Activated CD4-positive, alpha-beta T cell treated with anti-CD3 and anti-CD28 coated beads, Interleukin-2, amount 50 U/mL, for 4 hours (primary cell): ENCODE measurements at places on chromosomes 2 and 18.

DNA sequence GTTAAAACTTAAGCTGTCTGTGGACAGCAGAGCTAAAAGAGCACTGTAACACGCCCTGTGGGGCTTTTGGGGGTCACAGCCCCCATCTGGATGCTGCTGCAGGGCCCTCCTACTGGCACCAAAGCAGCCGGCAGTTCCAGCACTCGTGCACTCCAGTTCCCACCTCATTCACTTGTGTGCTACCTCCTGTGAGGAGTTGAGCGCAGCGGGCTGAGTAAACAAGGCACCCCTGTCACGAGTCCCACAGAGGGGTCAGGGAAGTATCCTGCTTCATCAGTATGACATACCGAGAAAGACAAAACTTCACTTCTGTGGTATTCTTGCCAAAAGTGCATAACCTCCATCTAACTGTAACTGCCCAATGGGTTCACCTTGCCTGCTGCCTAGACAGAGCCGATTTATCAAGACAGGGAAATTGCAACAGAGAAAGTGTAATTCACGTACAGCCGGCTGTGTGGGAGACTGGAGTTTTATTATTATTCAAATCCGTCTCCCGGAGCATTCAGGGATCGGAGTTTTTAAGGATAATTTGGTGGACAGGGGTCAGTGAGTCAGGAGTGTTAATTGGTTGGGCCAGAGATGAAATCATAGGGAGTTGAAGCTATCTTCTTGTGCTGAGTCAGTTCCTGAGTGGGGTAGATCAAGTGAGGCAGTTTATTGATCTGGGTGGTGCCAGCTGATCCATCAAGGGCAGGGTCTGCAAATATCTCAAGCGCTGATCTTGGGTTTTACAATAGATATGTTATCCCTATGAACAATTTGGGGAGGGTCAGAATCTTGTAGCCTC, 41.6 kb downstream of the TMEM17 start:
- no peak for DNase-seq

DNA sequence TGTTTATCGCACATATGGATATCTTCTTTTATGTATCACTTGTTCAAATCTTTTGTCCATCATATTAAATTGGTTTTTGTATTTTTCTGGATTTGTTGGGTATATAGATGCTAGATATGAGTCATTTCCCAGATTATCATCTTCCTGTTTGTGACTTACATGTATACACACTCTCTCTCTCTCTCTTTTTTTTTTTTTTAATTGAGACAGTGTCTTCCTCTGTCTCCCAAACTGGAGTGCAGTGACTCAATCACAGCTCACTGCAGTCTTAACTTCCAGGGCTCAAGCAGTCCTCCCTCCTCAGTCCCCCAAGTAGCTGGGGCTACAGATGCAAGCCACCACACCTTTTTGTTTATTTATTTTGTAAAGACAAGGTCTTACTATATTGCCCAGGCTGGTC, 43.8 kb downstream of the XIRP2 start:
- no peak for DNase-seq

DNA sequence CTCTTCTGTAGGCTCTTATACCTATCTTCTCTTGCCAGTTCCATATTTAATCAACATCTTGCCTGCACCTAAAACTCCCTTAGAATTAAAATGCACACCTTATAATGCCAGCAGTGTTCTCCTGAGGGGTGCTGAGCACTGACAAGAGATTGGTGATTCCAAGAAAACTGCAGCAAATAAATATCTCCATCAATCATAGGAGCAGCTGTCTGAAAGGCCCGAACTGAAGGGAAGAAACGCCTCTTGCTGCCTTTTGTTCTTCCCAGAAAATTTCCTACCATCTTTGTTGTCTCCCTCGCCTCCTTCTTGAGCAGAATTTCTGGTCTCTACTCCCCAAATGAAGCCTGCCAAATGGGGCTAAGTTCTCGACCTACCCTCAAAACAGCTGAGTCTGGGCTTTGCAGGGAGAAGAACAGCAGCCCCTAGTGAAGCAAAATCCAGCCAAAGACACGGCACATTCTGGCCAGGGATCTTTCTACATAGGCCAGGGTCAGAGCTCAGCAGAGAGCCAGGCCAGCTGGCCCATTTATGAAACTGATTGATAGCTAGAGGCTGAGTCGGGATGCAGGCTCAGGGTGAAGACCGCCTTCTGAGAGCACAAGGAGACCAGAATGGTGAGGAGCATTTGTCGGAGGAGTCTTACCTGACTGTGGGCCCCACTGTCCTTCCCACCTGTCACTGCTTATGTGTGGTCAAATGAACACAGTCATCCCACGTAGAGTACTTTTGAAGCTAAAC, 20.4 kb upstream of the TMEM247 start:
- DNase-seq: no peak

- DNase-seq: no peak
Observed at GRCh38 chr2:67283641-67284040, 113.5 kb upstream of the ETAA1 start.

- no peak for DNase-seq
Observed at GRCh38 chr2:239586651-239587310, 186.0 kb upstream of the HDAC4 start.

- no peak for DNase-seq
Observed at GRCh38 chr2:230913406-230914143, 11.5 kb downstream of the GPR55 start.

- DNase-seq: no peak
Observed at GRCh38 chr18:45521136-45521535, 94.1 kb upstream of the SLC14A2 start.

- DNase-seq: peak; percentile 24
Observed at GRCh38 chr2:127398239-127398590, 10.4 kb upstream of the MAP3K2 start.

GRCh38 chr2:15927551-15928218, 12.7 kb upstream of the MYCN start:
- no peak for DNase-seq

DNA sequence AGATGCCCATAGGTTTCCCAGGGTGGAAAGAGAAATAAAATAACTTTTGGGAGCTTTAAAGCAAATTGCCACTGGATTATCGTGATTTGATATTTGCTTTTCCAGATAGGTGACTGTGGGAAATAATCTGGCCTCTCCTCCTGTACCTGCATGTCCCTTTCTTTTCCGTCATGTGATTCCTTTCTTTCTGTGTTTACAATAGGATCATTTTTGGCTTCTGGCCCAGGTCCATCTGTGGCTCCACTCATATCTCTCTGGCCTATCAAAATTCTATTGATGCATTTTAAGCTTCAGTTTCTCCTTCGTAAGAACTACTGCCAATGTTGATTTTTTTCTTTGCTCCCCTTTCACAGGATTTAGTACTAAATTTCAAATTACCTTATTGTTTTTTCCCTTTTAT, 153.6 kb downstream of the CCDC85A start:
- no peak for DNase-seq

GRCh38 chr2:219680958-219681693, 53.7 kb downstream of the SLC4A3 start:
- no peak for DNase-seq

- no peak for DNase-seq
Observed at GRCh38 chr18:43078478-43079092, 36.9 kb downstream of the RIT2 start.

DNA sequence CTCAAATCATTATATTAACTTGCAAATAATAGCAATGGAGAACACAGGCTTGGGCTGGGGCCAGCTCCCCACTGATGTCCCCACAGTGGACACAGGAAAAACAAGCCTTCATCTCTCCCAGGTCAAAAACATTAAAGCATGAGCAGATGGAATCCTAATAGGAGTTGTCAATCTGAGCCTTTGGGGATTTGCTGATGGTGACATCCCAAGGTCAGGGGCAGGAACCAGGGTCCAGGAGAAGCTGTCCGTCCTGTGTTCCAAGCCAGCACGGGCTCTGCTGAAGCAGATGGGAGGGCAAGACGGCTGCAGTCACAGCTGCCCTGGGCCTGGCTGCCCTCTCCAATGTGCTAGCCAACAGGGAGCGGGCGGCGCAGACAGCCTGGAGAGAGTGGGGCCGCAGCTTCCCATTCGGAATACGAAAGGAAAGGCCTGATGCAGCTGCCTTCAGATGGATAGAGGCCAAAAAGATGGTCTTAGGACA, 135.5 kb downstream of the NDUFA10 start:
- no peak for DNase-seq

GRCh38 chr2:208570066-208570465, 163.5 kb downstream of the PTH2R start:
- no peak for DNase-seq

DNA sequence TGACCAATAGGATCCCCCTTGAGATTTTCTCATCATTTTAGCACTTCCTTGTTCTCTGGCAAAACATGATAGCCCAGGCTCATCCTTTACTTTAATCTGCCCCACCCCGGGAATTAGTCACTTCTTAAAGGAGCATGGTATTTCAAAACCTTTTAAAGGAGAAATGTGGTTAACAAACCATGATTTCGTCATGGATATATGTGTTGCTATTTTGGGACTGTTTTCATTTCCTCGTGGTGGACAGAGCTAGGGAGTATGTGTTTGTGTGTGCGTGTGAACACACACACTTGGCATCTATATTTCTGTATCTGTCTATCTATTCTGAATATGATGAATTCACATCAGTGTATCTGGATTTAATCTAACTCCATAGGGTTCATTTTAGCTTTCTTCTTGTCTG, 128.1 kb downstream of the BIRC6 start:
- DNase-seq: no peak

GRCh38 chr2:113277474-113278072, 1.1 kb downstream of the PAX8 start:
- DNase-seq: no peak

DNA sequence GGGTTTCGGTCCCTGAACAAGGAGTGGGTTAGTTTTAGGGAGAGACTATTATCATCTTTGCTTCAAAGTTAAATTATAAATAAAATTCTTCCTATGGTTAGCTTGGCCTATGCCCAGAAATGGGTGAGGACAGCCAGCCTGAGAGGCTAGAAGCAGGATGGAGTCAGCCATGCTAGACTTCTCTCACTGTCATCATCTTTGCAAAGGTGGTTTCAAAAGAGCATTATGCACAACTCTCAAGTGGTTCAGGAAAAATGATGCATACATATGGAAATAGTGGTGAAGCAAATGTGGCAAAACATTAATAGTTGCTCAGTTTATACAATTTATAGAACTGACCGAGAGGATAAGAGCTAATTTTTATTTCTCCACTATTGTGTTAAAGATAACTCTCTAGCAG, 283.9 kb upstream of the FBXO11 start:
- no peak for DNase-seq

- DNase-seq: no peak
Observed at GRCh38 chr18:76847916-76848315, 25.6 kb downstream of the ZNF236 start.

DNA sequence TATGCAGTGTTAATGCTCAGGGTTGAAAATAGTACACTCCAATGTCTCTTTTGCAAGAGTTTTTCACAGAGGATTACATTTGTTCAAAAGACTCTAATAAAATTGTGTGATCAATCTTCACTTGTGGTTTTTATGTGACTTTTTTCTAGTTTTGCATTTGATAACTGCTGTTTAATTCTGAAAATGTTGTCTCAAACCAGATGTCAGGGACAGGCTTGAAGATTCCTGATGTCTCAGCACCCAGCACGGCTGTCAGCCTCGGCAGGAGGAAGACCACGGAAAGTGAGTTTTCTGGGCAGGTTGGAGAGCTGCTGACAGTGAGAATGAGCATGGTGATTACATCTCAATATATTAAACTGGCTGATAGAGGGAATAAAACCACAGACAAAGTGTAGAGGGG, 9.1 kb downstream of the SOX11 start:
- no peak for DNase-seq

GRCh38 chr18:63683152-63683551, 19.6 kb upstream of the SERPINB11 start:
- DNase-seq: no peak

DNA sequence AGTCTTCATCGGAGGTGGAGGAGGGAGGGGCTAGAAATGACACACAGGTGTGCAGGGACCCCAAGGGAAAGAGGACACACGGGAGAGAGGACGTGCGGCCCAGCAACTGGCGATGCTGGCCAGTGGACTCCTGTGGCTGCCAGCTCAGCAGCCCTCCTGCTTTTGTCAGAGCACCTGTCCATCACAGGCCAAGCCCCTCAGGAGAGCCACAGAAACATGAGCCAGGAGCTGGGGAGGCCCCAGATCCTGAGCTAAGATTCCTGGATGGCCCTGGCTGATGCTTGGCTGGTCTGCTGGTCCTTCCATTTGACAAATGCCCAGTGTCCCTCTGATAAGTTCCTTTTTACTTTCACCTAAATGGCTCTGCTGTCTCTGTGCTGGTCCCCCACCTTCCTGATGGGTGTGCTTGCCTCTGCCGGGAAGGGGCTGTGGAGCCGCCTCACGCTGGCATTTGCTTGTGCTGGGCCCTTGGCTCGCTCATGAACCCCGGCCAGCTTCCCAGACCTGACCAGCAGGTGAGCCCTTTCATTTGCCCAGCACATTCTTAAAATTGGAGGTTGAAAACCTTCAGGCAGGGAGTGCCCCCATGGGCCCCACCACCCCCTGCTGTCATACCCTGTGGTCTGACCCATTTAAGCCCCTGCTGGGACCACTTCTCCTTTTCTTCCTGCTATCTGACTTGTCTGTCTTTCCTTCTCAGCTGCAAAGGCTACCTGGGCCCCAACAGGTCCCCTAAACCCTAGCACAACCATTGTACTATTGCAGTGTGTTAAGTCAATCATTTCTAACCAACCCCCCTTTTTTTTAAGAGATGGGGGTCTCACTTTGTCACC, 37.3 kb downstream of the CYP27C1 start:
- DNase-seq: no peak

GRCh38 chr18:45286431-45286830, 328.8 kb upstream of the SLC14A2 start:
- DNase-seq: no peak

DNA sequence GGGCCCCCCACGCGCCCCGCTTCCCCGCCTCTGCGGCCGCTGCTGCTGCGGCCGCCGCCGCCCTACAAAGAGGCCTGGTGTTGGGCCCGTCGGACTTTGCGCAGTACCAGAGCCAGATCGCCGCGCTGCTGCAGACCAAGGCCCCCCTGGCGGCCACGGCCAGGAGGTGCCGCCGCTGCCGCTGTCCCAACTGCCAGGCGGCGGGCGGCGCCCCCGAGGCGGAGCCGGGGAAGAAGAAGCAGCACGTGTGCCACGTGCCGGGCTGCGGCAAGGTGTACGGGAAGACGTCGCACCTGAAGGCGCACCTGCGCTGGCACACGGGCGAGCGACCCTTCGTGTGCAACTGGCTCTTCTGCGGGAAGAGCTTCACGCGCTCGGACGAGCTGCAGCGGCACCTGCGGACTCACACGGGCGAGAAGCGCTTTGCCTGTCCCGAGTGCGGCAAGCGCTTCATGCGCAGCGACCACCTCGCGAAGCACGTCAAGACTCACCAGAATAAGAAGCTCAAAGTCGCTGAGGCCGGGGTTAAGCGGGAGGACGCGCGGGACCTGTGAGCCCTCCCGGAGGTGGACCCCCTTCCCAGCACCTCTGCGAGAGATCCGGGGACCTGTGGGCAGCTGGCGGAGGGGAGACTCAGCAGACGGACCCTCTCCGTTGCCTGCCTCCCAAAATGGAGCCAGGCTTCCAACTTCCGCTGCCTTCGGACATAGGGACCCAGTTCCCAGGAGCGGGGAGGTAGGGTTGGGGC, 1.9 kb downstream of the SP5 start:
- DNase-seq: no peak

DNA sequence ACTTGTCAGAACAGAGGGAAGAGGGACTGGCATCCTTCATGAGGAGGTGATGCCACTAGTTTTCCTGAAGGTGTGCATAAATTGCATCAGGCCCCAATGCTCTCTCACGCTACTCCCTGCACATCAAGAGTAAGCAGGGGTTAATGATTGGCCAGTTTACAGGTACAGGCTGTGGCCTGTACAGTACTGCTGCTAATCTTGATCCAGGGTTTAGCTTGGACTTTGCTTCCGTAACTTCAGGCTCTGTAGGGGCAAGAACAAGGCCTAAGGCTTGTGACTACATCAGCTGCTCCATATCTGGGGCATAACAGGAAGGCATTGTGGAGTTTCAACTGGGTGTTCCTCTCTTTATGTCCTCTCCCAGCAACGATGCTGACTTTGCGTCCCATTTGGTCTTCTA, 96.8 kb upstream of the FZD7 start:
- DNase-seq: no peak
